ENCODE measurements at places on chromosomes 2 and 18.

DNA sequence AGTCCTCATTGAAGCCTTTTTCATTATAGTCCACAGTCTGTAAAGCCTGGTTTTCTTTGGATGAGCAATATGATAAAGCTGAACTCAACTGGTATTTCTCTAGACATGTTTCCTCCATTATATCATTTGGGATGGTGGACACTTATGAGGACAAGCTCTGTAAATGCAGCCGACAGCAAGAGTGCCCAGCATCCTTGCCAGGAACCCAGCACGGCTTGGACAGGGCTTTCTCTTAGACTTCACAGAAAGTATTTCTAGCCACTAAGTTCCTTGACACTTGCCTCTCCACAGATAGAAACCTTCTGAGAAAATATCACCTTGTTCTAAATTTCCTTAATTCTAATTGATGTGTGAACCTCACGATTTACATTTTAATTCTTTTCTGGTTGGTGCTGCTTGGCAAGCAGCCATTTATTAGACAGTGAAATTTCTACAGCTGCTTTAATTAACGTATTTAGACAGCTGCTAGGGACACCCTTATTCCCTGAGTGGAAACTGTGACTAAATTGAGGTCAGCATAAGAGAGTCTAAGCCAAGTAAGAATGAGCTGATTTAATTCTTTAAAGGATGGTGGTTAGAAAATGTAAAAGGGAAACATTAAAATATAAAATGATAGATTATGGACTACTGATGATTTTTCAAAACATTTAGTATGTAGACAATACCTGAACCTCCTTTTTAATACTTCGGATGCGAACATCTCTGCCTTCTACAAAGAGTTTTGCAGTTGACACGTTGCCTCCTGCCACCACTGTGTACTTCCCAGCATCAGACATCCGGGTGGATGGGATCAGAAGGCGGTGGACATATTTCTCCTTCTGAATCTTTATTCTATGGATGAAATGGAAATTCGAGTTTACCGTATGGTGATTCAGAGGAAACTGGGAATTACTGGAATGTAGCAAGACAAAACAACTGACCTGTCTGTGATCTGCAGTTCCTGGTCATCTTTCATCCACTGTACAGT, 39.8 kb downstream of the TTN start:
- no peak for DNase-seq

DNA sequence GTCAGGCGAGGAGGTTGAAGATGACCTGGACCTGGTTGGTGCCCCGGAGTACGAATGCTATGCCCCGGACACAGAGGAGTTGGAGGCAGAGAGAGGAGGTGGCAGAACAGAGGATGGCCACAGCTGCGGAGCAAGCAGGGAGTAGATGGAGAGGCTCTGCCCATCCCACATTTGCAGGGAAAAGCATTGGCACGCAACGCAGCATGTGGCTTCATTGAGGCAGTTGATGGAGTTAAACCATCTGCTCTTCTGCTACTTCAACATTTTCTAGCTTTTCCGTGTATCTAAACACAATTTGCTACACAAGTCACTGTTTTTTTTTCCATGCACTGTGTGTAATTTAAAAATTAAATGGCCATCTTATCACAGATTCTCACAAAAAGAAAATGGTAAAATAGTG, 11.8 kb downstream of the RBFA start:
- DNase-seq: no peak

GRCh38 chr2:215532844-215533243, 97.0 kb upstream of the FN1 start:
- DNase-seq: no peak

GRCh38 chr2:37333256-37333655, 8.6 kb upstream of the PRKD3 start:
- DNase-seq: no peak

GRCh38 chr2:227592694-227593387, 5.9 kb upstream of the SCYGR2 start:
- DNase-seq: no peak

- DNase-seq: no peak
Measured at GRCh38 chr2:125710561-125710960, 945.4 kb upstream of the GYPC start.

GRCh38 chr2:112639936-112640335, 5.8 kb upstream of the SLC20A1 start:
- DNase-seq: no peak

- peak; percentile 65 for DNase-seq
Measured at GRCh38 chr2:3728104-3729054, 25.0 kb downstream of the DCDC2C start.

GRCh38 chr18:46220116-46220515, 115.9 kb downstream of the HAUS1 start:
- DNase-seq: no peak

DNA sequence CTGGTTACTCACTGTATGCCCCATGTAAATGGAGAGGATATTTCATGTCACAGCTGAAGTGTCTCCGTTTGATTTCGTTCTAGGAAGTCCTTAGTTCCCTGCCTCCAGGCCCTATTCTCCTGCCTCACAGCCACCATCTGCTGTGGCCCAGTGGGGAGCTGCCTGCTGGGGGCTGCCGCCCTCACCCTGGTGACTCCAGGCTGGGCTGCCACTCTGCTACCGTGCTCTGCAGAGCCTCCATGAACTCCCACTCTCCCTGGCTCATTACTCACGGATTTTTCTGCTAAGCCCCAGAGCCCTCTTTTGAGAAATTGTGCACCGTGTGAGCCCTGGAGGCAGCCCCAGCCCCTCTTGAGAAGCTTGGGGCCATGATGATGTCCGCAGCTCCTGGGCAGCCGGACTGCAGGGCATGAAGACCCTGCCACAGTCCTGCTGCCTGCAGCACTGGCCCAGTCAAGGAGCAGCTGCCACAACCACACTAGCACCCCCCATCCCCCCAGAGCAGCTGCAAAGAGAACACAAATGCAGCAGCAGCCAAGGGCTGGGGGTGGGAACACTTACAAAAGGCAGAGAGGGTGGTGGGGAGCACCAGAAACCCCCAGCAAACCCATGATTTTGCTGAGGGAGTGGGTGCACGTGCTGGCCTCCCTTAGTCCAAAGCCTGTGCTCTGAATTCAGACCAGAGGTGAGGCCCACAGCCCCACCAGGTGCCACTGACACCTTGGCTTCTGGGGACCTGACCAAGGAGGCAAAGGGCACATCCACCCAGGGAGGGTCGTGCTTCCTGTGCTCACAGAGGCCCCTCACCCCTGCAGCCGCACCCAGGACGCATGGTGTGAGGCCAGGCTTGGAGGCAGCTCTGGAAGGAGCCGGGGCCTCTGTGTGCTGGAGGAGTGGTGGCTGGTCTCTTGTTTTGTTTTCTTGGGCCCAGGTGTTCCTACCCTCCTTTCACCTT, 270.2 kb upstream of the RAB6C start:
- DNase-seq: no peak

DNA sequence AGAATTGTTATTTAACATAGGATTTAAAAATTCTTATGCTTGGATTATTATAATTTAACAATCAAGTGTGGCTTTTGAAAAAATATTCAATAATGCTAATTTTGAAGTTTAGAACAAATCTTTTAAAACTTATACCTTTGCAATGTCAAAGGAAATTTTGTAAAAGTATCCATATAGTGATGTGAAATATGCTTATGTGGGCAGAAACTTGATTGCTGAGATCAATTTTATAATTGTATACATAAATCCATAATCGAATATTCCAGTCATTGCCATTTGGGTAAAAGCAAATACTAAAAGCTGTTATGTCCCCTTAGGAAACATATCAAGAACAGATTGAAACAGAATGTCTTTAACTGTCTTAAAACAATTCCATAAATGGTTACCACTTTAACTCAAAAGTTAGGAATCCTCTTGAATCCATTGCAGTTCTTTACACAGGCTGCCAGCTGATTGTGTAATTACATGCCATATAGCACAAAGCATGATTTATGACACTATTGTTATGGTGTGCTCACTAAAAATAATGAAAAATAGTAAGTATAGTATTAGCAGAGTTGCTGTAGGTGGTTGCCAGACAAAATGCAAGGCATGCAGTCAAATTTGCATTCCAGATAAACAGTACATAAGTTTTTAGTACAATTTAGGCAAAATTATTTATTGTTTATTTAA, 24.2 kb downstream of the PLCL1 start:
- no peak for DNase-seq

GRCh38 chr2:241372361-241372992, 16.4 kb downstream of the FARP2 start:
- DNase-seq: no peak

- DNase-seq: no peak
Measured at GRCh38 chr18:26051843-26052242, 38.6 kb downstream of the SS18 start.

DNA sequence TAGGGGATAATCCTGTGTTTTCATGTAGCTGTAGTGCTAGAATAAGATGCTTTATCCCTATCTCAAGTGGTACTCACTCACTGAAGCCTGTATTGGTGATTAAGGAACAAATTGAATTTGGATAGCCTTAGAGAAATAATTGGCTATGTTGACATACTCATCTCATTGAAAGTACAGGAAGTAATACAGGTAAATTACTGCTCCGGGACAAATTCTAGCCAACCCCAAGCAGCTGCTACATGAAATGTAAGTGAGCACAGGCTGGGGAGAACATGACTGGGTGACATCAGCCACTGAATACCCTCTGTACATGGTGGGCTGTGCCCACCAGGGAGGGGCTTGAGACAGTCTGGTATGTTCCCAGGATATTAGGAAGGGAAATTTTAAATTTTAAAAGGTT, 188.4 kb upstream of the RASGRP3 start:
- DNase-seq: no peak

Measured in GM13976 (cell line).